Activated naive CD4-positive, alpha-beta T cell (primary cell): ENCODE measurements at places on chromosomes 13 and 19.

DNA sequence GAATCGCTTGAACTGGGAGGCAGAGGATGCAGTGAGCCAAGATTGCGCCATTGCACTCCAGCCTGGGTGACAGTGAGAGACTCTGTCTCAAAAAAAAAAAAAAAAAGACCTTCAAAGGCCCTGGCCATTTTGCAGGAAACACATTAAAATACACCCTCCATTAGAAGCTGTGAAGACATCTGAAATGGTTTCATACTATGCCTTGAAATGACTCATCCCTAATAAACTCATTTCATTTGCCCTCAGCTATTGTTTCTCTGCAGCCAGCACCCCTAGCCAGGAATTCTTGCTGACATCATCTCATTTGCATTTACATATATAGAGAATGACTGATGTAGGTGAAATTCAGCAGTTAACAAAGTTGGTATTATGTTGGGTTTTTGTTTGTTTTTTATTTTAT is 8.7 kb downstream of the EML2 start:
- no peak for DNase-seq

DNA sequence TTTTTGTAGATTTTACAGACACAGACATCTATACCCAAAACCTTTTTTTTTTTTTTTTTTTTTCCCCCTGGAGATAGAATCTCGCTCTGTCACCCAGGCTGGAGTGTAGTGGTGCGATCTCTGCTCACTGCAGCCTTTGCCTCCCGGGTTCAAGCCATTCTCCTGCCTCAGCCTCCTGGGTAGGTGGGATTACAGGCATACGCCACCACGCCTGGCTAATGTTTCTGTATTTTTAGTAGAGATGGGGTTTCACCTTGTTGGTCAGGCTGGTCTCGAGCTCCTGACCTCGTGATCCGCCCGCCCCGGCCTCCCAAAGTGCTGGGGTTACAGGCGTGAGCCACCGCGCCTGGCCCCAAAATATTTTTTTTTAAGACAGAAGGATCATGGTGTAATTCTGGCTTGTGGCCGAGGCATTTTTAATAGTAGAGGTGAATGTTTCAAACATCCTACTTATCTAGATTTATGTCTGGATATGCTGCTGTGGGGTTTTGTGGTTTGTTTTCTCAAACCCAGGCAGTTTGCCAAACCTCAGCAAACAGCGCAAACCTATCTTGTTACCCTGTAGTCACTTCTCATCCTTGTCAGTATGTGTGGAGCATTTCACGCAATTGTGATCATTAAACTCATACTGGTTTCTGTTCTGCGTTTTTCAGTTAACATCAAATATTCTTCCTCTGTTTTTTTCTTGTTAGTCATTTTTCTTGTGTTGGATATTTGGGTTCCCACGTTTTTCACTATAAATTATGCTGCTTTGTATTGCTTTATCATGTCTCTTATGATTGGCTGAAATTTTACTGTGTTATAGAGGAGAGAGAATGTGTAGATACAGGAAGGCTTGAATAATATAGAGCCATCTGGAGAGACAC is 36.2 kb upstream of the GARRE1 start:
- peak; percentile 15 for DNase-seq

GRCh38 chr13:111630406-111630805 is 310.0 kb downstream of the TEX29 start:
- no peak for DNase-seq

GRCh38 chr13:45784755-45785675 is 66.5 kb downstream of the SIAH3 start:
- no peak for DNase-seq

- DNase-seq = no peak
Observed at GRCh38 chr13:104387510-104387909, 1321.3 kb upstream of the SLC10A2 start.

- DNase-seq = no peak
Observed at GRCh38 chr13:107834281-107834680, 381.1 kb downstream of the LIG4 start.

GRCh38 chr13:49441846-49442245 is 2.0 kb downstream of the CAB39L start:
- DNase-seq = no peak

- DNase-seq = no peak
Observed at GRCh38 chr19:32652894-32653598, 21.9 kb downstream of the ANKRD27 start.

DNA sequence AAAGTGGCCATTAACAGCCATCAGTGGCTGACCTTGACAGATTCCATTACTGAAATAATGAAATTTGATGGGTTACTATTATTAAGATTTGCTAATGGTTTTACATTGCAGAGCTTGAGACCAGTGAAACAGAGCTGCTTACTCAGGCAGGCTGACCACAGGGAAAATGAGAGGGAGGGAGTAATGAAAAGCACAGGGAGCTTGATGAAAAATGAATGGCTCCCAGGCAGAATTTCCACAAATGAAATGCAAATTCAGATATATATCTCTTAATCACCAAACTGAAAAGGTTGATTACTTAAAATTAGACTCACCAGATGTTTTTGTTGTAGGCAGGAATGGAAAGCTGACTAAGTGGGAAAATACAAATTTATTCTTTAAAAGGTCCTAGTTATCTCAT is 36.1 kb downstream of the HTR2A start:
- DNase-seq = no peak

DNA sequence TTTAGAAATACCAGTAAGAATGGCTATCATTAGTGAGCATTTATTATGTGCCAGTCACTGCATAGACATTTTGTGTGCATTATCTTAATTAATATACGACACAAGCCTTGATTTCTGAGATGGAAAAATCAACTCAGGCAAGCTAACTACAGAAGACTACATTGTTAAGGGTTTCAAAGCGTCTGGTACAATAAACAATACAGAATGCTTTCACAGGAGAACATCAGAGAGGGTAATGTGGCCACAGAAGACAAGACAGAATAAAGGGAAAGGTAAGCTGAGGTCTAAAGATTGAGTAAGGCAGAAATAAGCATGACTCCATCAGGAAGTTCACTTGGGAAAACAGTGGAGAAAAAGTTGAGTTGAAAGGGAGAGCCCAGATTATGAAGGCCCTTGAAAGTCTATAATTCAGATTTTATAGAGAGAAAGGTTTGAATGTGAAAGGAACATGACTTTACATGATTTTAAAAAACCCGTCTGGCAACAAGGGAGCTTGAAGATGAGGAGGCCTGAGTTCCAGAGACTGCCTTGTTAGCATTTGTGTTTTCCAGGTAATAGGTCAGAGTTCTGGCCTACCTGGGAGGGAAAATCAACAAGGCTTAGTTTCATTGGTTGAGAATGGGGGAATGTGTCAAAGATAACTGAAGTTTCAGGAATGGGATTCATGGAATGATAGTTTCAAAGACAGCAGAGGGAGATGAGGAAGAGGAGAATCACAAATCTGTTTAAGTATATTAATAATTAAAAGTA is 1.8 kb upstream of the MBNL2 start:
- DNase-seq = no peak

DNA sequence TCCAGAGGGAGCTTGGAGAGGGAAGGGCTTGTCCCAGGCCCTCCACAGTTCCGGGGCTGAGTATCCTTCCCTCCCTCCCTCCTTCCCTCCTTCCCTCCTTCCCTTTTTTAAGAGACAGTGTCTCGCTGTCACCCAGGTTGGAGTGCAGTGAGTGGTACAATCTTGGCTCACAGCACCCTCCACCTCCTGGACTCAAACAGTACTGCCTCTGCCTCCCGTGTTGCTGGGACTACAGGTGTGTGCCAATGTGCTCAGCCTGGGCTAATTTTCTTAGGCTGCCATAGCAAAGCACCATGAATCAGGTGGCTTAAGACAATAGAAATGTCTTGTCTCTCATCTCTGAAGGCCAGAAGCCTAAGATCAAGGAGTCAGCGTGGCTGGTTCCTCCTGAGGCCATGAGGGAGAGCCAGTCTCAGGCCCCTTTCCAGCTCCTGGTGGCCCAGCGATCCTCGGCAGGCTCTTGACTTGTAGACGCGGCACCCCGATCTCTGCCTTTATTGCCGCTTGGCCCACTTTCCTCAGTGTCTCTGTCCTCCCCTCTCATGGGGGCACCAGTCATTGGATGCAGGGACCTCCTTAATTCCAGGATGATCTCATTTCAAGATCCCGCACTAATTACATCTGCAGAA is 47.5 kb downstream of the CRTC1 start:
- DNase-seq = no peak

- no peak for DNase-seq
Observed at GRCh38 chr13:103805771-103806170, 739.6 kb upstream of the SLC10A2 start.

DNA sequence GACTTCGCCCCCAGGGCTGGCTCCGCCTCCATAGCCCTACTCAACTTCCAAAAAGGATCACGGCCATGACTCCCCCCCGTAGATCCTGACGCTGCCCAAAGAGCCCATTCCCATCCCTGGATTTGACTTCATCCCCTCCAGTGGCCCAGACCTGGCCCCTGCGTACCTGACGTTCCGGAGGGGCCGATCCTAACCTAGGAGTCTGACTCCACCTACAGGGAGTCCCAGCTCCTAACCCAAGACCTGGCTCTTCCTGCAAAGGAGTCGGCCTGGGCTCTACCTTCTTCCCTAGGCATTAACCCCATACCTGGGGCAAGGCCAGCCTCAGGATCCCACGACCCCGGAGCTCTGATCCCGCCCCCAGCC is 10.8 kb downstream of the STAP2 start:
- no peak for DNase-seq

DNA sequence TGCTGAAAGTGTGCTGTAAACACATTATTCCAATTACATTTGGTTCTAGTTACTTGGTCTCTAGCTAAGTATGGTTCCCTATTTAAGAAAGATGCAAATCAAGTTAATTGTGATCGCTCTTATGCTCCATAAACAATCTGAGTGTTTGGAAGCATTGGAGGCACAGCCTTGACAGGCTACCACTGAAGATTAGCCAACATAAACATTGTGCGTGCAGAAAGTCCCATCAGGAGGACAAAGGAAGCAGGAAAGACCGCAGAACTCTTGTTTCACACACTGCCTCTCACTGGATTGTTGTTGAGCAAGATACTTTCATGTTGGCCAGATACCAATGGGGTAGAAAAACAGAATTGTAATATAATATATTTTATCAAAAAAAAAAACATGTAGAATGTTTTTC is 814.4 kb downstream of the EFNB2 start:
- DNase-seq = no peak

- no peak for DNase-seq
Observed at GRCh38 chr19:30711826-30712225, 339.6 kb downstream of the ZNF536 start.

GRCh38 chr13:23551213-23552008 is 18.8 kb upstream of the TNFRSF19 start:
- DNase-seq = no peak

DNA sequence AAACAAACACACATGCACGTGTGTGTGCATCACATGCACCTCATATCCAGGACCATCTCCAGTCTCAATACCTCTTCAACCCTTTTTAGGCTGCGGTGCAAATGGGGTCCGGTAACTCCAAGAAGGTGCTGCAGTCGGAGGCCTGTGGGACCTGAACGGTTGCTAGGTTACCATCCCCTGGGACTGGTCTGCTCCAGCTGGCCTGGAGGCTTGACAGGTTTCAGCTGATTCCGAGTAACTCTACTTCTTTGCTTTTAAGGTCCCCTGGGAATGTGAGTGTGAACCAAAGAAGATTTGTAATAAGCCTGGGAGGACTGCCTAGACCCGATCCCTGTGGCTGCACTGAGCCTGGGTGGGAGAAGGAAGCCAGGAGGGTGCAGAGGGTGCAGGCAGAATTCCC is 117.5 kb downstream of the CCNA1 start:
- DNase-seq = no peak

DNA sequence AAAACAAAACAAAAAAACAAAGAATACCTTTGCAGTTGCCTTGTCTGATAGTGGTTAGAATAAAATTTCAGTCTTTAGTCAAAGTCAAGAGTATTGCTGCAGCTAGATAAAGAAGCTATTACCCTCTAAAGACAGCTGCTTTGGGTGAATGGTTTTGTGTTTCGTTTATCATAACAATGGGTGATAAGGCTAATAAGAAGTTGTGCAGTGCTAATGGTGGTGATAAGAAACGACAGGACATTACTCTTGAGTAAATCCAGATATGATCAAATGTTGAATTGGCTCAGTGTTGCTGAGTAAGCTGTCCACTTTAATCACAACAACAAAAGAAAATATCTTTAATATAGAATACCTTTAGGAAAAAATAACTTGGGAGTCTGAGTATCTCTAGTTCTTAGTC is 1825.3 kb downstream of the SLITRK5 start:
- no peak for DNase-seq

DNA sequence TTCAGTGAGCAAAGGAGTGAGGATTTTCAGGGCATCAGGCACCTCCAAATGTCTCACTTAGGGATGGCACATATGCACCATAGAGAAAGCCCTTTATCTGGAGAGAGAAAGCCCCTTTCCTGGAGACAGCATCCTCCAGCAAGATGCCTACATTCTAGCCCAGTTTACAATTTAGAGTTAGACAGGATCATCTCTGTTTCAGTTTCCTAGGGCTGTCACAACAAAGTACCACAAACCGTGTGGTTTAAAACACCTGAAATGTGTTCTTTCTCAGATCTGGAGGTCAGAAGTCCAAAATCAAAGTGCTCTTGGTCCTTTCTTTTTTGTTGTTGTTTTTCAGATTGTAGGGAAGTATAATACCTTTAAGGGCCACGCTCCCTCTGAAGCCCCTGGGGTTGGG is 61.8 kb downstream of the MBNL2 start:
- DNase-seq = no peak

DNA sequence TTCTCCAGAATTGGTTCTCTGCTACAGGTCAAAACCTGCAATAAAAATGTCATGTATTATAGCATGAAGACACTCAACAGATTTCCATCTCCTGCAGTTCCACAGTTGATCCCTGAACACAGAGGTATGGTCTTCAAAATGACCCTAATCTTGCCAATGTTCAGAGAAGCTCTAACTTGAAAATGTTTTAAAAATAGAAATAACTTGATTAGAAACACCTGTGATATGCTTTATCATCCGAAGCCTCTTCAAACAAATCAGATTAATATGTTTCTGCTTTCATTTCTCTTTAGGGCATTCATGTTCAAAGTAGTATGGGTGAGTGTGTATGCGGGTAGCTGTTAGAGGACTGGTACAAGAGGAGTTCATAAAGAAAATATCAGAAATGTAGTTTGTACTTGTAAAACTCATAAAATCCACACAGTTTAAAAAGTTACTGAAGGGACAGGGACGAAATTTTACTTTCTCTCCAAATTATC is 60.4 kb downstream of the KCNRG start:
- DNase-seq = no peak

DNA sequence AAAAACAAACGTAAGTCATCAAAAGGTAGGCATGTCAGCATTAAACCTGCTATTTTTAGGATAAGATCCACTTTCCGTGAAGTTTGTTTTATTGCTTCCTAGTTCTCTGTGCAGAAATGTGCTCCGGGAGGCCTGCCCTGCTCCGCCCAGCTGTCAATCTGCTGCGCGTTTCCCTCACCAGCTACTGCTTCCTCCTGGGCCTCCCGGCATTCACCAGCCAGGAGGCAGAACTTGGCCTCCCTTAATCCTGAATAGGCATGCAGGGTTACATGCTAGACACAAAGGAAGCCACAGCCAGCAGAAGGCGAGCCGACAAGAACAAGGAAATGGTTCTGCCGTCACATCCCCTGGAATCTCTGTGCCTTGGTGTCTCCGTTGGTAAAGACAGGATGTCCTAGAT is 386.2 kb downstream of the IRS2 start:
- DNase-seq = no peak

- DNase-seq = no peak
Observed at GRCh38 chr13:105679838-105680237, 855.6 kb downstream of the EFNB2 start.
